ENCODE measurements at places on chromosomes 7 and 10. TPM values are rescaled to one million over a fixed set of nuclear protein-coding genes. Genes with fewer than 3 reads are reported as not detected.

OR2A12 gene
- total RNA-seq, result not detected

GRCh38 chr7:28990200-28990960, 32.2 kb upstream of the TRIL start:
- no peak for DNase-seq
- H3K36me3 ChIP-seq, result no peaks in the 10 kb centered on the region
- H3K27ac ChIP-seq, result no peak overlapping the region

ANKRD26 gene
- 6.0 TPM for total RNA-seq

- no peaks in the 10 kb centered on the region for H3K27me3 ChIP-seq
- peaks cover 53% of the 10 kb centered on the region for H3K4me1 ChIP-seq
- no peak overlapping the region for H3K27ac ChIP-seq
- DNase-seq, result no peak
These were observed 72.3 kb upstream of the STEAP1B start for GRCh38 chr7:22572292-22572691.

GRCh38 chr7:135143885-135144668, 3.8 kb upstream of the TMEM140 start:
- no peak overlapping the region for H3K27ac ChIP-seq
- no peaks in the 10 kb centered on the region for H3K27me3 ChIP-seq
- H3K4me3 ChIP-seq, result no peak overlapping the region
- peaks cover 33% of the 10 kb centered on the region for H3K4me1 ChIP-seq
- H3K36me3 ChIP-seq, result peaks cover 9% of the 10 kb centered on the region

DNA sequence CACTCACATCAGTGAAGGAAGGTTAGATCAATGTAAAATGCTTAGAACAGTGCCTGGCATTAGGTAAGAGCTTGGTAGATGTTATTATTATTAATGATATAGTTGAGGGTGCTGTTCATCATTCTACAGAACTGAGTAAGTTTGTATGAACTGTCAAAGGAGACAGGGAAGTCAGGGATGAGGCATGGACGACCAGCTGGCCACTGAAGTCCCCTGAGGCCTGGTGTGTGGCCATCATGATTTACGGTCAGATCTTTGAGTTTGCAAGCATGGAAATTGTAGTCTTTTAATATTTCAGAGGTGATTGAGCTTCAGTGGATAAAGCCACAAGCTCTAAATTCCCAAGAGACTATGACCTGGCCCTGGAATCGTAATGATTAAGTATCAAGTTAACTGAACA, 6.9 kb downstream of the ARMC3 start:
- H3K4me3 ChIP-seq, result no peak overlapping the region
- H3K36me3 ChIP-seq, result no peaks in the 10 kb centered on the region
- H3K27ac ChIP-seq, result no peak overlapping the region
- H3K27me3 ChIP-seq, result no peaks in the 10 kb centered on the region

- no peak for DNase-seq
- no peaks in the 10 kb centered on the region for H3K4me1 ChIP-seq
- no peak overlapping the region for H3K27ac ChIP-seq
- no peaks in the 10 kb centered on the region for H3K27me3 ChIP-seq
These were observed 7.1 kb upstream of the PRKAR1B start for GRCh38 chr7:734214-734613.

- H3K27me3 ChIP-seq, result no peaks in the 10 kb centered on the region
- no peaks in the 10 kb centered on the region for H3K36me3 ChIP-seq
- no peak overlapping the region for H3K4me3 ChIP-seq
- DNase-seq, result no peak
These were observed 146.9 kb downstream of the SND1 start for GRCh38 chr7:127798769-127799372.

SP8 gene
- total RNA-seq, result not detected

GRCh38 chr7:89002981-89003956, 207.7 kb upstream of the TEX47 start:
- H3K36me3 ChIP-seq, result no peaks in the 10 kb centered on the region
- H3K27me3 ChIP-seq, result no peaks in the 10 kb centered on the region
- peak overlapping the region; percentile 26 for H3K4me3 ChIP-seq
- no peak for DNase-seq
- no peak overlapping the region for H3K27ac ChIP-seq

DNA sequence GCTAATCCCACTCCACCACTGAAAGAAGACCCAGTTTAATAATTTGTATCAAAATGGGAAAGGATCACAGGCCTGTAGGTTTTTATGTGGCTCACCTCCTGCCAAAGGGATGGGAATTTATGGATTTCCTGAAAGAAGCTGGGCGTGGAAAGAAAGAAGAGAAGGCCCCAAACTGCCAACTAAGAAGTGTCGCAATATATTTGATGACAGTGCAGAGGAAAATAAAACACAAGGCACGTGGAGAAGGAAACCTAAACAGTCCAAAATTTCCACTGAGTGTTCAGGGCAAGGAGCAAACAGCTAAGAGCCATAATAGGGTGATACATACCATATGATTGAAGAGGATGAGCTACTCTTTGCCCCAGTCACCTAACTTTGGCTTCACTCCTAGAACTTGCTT, 667.2 kb downstream of the GATA3 start:
- H3K4me1 ChIP-seq, result no peaks in the 10 kb centered on the region
- no peak for DNase-seq
- no peak overlapping the region for H3K27ac ChIP-seq
- H3K27me3 ChIP-seq, result no peaks in the 10 kb centered on the region
- no peaks in the 10 kb centered on the region for H3K36me3 ChIP-seq
- H3K4me3 ChIP-seq, result no peak overlapping the region

DNA sequence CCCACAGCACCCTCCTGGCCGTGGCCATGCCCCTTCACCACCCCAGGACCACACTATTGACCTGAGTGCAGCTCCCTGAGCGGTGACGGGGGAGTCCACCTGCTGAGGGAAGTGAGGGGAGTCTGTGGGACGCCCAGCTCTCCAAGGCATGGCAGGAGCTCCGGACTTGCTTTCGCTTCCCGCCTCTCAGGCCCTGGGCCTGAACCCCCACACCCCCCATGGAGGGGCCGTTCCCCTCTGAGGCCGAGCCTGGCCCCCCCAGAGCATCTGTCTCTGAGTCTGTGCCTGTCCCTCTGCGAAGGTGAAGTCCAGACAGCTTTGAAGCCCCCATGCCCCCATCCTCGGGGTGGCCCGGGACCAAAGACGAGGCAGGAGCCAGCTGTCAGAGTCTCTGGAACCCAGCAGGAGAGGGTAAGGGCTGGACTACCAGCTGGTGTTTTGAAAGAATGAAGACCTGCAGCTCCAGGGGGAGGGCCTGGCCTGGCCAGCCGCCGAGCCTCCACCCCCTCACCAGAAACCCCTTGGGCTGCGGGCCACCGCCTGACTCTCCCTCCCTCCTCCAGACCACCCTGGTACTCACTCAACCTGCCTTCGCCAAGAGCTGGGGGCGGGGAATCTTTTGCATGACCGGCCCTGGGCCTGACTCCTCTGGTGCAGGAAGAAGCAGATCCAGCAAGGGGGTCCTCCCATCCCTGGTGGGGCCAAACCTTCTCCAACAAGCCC, 114.0 kb downstream of the PDGFA start:
- no peak for DNase-seq
- H3K4me3 ChIP-seq, result no peak overlapping the region
- H3K27ac ChIP-seq, result no peak overlapping the region
- H3K4me1 ChIP-seq, result no peaks in the 10 kb centered on the region
- H3K27me3 ChIP-seq, result peaks cover 7% of the 10 kb centered on the region

DNA sequence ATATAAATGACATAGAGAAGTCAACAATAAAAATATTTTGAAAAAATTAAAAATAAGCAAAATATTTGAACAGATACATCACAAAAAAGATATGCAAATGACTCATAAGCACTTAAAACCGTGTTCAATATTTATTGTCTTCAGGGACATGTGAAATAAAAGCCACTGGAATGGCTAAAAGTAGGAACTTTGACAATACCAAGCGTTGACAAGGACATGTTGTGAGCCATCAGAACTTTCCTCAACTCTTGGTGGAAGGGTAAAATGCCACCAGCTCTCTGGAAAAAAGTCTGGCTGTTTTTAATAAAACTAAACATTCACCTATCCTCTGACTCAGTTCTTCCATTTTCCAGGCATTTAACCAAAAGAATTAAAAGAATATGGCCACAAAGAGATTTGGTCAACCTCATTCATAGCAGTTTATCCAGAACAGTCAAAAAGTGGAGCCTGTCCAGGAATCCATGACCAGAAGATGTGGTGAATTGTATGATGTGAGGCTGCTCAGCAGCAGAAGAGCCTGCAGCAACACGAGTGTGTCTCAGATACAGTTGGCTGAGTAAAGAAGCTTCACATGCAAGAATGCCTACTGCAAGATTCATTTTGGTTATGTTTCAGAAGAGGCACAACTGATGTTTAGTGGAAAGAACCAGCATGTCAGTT, 7.1 kb upstream of the KLF6 start:
- H3K4me3 ChIP-seq, result no peak overlapping the region
- H3K27me3 ChIP-seq, result no peaks in the 10 kb centered on the region
- DNase-seq, result no peak
- peaks cover 11% of the 10 kb centered on the region for H3K4me1 ChIP-seq

DNA sequence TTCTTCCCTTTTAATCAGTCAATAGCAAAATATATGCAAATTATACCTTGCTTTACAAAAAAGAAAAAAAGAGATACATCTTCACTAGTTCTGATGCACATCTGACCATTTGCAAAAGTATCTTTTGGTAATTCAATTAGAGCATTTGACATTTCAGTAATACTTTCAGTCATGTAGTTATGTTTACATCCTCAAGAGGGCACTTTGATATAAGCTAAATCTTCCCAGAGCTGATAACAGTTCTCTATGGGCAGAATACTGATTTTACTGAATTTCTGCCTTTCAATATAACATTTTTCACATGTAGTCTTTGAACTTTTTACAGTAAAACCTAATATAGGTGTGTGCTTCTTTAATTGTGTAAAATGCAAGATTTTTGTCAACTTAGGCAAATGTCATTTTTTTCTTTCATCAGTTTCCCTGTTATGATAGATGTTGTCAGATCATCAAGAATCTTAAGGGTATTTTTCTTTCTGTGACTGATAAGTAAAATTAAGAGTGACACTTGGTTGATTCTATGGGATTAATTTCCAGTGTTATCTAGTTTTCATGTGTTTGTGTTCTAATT, 703.5 kb upstream of the SEMA3D start:
- no peaks in the 10 kb centered on the region for H3K27me3 ChIP-seq
- H3K27ac ChIP-seq, result no peak overlapping the region
- no peaks in the 10 kb centered on the region for H3K4me1 ChIP-seq
- H3K4me3 ChIP-seq, result no peak overlapping the region

DNA sequence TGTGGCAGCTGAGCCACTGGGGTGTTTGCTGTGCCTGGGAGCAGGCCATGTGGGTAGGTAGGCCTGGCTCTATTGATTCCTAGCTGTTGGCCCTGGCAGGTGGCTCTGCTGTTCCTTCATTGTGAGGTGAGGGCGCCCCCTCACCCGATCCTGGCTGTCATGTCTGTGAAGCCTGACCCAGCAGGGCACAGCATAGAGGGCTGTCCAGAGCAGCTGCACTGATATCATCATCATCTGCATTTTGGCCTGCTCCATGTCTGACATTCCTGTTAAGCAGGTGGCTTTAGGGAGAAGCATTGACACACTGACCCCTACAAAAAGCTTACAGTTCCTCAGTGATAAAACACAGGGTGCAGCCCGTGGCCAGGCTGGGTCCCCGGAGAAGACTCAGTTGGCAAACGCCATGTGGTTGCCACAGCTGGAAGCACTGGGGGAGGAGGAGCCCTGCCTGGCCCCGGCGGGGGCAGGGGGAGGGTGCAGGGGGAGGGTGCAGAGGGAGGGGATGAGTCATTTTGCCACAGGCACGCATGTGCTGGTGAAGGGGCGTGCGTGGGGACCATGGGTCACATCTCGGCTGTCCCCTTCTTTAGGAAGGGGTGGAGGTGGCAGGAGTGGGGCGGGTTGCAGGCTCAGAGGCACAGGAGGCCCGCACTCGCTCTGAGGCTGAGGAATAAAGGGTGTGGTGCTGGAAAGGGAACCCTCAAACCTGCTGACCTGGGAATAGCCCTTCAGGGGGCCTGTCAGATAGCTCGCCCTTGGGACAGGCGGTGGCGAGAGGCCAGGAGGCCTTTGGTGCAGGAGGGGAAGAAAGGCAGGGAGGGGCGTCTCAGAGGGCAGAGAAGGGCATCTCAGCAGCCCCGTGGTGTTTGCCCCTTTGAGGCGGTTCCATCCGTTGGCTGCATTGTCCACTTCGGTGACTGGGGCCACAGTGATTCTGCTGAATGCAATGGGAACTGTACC, 31.6 kb downstream of the IKZF1 start:
- no peaks in the 10 kb centered on the region for H3K27me3 ChIP-seq
- peaks cover 39% of the 10 kb centered on the region for H3K36me3 ChIP-seq
- peak overlapping the region; percentile 74 for H3K4me3 ChIP-seq
- peak; percentile 69 for DNase-seq

- H3K36me3 ChIP-seq, result no peaks in the 10 kb centered on the region
- no peak overlapping the region for H3K27ac ChIP-seq
- peaks cover 13% of the 10 kb centered on the region for H3K27me3 ChIP-seq
- no peak overlapping the region for H3K4me3 ChIP-seq
These were observed 14.1 kb upstream of the GOT1 start for GRCh38 chr10:99444383-99445045.

- peak overlapping the region; percentile 17 for H3K4me3 ChIP-seq
- peaks cover 12% of the 10 kb centered on the region for H3K27me3 ChIP-seq
- peaks cover 10% of the 10 kb centered on the region for H3K4me1 ChIP-seq
- H3K36me3 ChIP-seq, result no peaks in the 10 kb centered on the region
- H3K27ac ChIP-seq, result peak overlapping the region; percentile 14
These were observed 94.0 kb downstream of the ADARB2 start for GRCh38 chr10:1643161-1643907.

- H3K27me3 ChIP-seq, result no peaks in the 10 kb centered on the region
- no peak for DNase-seq
- H3K4me3 ChIP-seq, result no peak overlapping the region
These were observed 131.0 kb downstream of the AASS start for GRCh38 chr7:122013065-122013464.

GRCh38 chr7:68103319-68103718, 1106.7 kb downstream of the TYW1 start:
- no peak overlapping the region for H3K27ac ChIP-seq
- no peak overlapping the region for H3K4me3 ChIP-seq

GRCh38 chr10:44184633-44185314, 200.1 kb downstream of the CXCL12 start:
- H3K4me1 ChIP-seq, result no peaks in the 10 kb centered on the region
- DNase-seq, result no peak
- H3K27me3 ChIP-seq, result no peaks in the 10 kb centered on the region

DNA sequence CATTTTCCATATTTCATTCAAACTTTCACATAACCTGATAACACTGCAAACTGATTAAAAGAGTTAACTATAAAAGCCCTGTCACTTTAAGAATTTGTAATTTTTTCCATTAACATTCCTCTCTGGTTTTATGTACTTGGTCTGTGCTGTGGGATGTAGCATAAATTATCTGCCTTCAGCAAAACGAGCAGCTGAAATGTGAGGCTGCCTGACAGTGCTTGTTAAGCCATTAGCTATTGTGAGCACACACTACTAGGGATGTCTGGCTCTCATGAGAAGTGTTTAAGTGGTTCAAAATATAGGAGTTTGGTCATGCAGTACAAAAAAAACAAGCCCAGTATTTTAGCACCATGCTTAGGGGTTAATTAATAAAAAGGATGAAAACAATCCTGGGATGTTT, 63.0 kb downstream of the HOXA1 start:
- no peaks in the 10 kb centered on the region for H3K36me3 ChIP-seq
- peaks cover 17% of the 10 kb centered on the region for H3K4me1 ChIP-seq
- no peak overlapping the region for H3K4me3 ChIP-seq

GRCh38 chr7:2814946-2815874, 28.9 kb downstream of the GNA12 start:
- H3K27ac ChIP-seq, result no peak overlapping the region
- peaks cover 47% of the 10 kb centered on the region for H3K4me1 ChIP-seq
- peaks cover 22% of the 10 kb centered on the region for H3K36me3 ChIP-seq
- no peak for DNase-seq

- H3K4me3 ChIP-seq, result no peak overlapping the region
- no peaks in the 10 kb centered on the region for H3K4me1 ChIP-seq
- H3K27me3 ChIP-seq, result no peaks in the 10 kb centered on the region
- DNase-seq, result no peak
These were observed 88.0 kb downstream of the CFTR start for GRCh38 chr7:117567781-117568180.

GRCh38 chr7:109745677-109746410, 1176.2 kb downstream of the DNAJB9 start:
- no peak overlapping the region for H3K4me3 ChIP-seq
- H3K4me1 ChIP-seq, result no peaks in the 10 kb centered on the region
- no peaks in the 10 kb centered on the region for H3K36me3 ChIP-seq
